ENCODE measurements at places on chromosomes 6 and 20.

DNA sequence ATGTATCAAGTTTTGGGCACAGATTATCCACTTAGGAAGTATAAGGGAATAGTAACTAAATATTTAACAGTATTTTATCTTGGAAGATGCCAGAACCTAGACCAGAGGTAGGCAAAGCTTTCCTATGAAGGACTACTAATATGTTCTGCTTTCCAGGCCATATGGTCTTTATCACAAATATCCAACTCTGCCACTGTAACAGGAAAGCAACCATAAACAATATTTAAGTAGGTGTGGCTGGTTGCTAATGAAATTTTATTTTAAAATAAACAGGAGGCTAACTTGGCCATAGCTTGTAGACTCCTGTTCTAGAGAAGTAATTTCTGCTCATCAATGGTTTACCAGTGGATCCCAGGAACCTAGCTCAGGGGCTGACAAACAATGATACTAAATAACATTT is 39.4 kb downstream of the NOL7 start:
- DNase-seq = no peak

DNA sequence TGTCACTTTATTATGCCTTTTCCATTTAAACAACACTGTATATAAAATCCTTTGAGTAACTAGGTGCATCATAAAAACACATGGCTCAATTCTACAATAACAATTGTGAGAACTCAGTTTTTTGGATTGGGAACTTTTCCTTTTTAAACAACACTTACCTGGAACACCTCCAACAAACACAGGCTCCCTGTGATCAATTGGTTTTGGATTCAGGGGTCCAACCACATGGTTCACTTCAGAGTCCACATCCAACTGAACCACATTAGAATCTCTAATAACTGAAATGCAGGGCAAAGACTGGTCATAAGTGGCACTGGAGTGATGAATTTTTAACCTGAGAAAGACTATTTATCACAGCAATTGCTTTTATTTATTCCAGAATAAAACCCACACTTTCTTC is 26.5 kb downstream of the FAM229B start:
- DNase-seq = no peak

DNA sequence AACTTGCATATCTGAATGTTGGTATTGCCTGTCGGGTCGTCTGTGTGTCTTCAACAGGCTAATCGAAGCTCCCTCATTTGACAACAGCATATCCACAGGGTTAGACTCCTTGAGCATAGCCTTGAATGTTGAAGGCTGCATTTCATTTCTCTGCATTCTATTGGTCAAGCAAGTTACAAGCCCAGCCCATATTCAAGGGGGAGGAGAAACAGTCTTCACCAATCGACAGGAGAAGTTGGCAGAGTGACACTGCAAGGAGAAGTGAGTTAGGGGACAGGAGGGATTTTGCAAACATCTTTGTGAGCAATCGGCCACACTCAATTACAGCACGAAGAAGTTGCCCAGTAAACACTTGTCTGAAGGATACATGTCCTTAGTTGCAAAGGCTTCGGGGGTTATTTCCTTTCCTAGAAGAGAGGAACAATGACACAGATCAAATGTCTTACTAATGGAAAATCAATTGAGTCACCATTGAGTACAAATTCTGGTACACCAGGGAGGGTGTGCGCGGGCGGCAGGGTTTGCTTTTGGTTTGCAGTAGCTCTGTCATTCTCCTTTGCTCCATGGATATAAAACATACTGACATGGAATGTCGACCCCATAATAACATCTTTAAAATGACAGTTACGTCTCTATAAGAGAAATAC is 60.6 kb upstream of the NT5E start:
- no peak for DNase-seq

DNA sequence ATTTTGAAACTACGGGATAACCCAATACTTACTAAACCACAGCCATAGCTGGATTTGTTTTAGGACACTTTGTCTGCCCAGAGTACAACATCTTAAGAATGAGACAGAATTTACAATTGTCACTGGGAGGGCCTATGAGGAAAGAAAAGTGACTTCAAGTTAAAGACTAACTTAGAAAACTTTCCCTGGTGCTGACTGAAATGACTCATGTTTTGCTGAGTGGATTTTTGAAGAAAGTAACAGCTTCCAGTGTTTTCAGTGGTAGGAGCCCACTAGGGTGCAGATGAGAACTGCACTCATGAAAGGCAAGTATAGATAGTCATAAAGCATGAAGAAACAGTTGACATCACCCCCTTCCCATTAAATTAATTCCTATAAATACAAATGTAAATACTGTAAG is 988.2 kb upstream of the MAP3K7 start:
- DNase-seq = no peak

DNA sequence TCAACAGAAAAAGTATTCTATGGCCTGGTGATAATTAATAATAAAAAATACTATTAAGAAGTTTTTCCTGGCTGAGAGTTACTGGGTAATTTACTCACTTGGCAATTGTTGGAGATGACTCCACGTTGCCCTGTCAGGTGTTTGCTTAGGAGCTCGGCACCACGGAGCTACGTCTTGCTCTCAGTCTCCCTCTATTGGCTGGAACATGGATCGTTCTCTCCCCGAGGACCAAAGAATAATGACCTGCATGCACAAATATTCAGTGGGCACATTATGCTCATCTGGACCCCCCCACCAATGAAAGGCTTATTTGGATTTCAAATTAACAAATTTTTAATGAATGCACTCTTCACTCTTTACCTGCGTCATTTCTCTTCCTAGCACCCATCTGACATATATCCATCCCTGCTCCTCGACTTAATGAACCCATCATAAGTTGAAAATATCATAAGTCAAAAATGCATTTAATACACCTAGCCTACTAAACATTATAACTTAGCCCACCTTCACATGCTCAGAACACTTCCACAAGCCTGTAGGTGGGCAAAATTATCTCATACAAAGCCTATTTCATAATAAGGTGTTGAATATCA is 71.0 kb upstream of the CD83 start:
- no peak for DNase-seq
